Stimulated activated CD4-positive, alpha-beta T cell treated with anti-CD3 and anti-CD28 coated beads, Interleukin-1b, Interleukin-23, amount 100 ng/mL, for 1 hour (primary cell): ENCODE measurements at places on chromosomes 4 and X.

DNA sequence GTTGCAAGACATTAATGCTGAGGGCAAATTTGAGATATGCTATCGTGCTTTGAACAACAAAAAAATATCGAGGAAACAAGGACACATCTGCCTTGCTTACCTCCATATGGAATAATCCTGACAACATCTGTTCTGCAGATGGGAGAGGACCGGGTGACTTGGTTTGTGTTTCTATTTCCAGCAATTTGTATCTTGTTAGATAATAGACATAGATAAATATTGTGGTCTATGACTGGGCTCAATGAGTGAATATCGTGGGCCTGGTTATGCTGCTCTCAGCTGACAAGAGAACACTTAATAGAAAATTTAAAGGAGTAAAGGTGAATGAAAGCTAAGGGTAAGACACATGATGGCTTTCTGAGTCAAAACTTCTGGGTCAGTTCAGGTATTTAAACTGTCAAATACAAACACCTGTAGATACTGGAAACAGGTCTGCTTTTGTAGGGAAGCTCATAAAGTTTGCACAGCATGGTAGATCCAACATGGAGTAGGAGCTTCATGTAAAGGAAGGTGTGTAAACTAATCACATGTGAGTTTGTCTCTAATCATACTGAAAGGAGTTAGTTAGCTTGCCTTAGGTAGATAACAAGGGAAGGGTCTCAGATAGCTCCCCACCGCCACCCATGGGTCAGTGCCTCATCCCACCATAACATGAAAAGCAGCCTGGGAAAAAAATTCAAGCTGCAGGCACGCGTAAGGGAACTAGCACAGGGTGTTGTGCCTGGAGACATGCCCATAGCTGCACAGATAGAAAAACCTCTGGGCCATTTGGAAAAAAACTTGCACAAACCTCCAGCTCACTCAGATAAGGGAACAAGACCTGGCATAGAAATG is 904.1 kb upstream of the EPHA5 start:
- no peak for DNase-seq

DNA sequence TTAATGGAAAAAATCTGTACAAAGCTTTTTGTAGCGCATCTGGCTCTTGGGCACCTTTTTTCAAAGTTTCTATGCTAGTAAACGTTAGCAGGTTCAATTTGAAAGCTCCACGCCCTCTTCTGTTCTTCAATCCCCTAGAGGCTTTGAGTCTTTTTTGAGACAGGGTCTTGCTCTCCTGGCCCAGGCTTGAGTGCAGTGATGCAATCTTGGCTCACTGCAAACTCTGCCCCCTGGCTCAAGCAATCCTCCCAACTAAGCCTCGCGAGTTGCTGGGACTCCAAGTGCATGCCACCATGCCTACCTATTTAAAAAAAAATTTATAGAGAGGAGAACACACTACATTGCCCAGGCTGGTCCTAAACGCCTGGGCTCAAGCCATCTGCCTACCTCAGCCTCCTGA is 9.2 kb downstream of the RXFP1 start:
- DNase-seq = no peak

DNA sequence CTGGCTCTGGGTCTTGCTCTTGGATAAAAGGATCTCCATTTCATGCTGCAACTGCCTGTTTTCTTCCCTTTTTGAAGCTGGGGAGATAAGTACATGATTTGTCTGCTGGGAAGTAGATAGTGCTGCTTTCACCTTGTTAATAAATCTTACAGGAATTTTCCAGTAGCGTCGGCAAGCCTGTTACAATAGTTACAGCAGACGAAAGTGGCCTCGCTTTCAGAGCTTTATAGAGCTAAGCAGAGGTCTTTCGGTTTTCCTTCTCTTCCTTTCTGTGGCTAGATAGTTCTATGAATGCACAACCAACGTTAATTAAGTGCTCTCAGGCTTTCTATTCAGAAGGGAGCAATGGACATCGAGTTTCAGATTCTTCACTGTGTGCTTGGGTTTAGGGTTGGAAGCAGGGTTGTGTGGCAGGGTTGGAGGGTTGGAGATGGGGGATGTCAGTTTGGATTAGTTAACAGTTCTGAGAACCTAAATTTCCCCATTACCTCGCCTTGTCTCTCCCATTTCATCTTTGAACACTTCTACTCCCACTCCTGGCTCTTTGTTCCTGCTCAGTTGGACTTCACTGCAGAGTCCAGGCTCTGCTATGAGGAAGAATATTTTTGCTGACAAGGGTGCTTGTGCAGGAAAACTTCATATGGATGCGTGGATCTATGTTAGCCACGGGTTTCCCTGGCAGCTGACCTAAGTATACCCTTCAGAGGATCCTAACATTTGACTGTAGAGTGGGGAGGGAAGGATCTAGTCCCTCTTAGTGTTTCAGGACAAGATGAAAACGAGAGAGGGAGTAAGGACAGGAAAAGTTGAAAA is 237.9 kb downstream of the ARHGAP10 start:
- DNase-seq = no peak

- no peak for DNase-seq
Measured at GRCh38 chr4:138697851-138698250, 317.7 kb upstream of the NOCT start.

DNA sequence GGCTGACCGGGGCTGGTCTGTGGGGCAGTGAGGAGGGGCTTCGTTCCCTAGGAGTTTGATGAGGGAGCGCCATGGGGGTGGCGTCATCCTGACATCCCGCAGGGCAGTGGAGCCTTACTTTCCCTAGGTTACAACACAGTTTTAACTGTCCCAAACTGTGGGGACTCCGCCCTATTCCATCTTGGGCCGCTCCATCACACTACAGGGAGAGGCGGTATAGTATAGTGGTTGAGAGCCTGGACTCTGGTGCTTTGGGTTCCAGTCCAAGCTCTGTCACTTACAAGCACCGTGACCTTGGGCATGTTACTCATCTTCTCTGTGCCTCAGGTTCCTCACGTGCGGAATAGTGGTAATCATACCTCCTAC is 44.2 kb downstream of the ZNF185 start:
- no peak for DNase-seq

DNA sequence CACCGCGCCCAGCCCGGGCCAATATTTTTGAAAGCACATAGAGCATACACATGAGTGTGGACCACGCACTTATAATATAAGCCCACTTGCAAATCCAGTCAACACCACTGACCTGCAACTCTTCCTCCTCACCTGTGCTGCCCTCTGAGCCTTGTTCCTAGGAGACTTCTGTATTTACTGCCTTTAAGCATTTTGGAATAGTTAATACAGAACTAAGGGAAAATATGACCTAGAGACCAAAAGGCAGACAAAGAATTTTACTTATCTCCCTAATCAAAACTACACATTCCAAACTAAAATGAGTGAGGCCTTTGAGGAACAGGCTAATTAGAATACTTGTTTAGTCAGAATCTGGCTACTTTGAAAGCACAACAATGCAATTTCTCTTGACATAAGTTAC is 89.1 kb downstream of the RELL1 start:
- no peak for DNase-seq

GRCh38 chr4:81353861-81354260 is 117.8 kb downstream of the RASGEF1B start:
- DNase-seq = no peak

- DNase-seq = no peak
Measured at GRCh38 chrX:15418707-15419181, 34.5 kb upstream of the VEGFD start.

DNA sequence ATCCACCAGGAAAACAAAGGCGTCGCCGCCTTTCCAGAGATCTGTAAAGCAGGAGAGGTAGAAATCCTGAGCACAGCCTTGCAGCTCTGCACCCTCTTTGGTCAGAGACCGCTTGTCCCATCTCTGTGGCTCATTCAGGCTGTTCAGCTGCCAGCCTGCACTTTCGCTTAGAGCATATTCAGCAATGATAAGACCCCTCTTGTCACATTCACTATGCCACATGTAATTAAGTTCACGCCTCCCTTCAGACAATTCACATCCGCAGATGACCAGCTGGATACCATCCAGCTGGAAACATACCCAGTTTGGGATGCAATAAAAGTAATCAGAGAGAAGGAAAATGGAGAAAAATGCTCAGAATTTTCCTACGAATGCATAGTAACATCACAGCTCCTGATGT is 335.4 kb downstream of the UNC5C start:
- DNase-seq = no peak

DNA sequence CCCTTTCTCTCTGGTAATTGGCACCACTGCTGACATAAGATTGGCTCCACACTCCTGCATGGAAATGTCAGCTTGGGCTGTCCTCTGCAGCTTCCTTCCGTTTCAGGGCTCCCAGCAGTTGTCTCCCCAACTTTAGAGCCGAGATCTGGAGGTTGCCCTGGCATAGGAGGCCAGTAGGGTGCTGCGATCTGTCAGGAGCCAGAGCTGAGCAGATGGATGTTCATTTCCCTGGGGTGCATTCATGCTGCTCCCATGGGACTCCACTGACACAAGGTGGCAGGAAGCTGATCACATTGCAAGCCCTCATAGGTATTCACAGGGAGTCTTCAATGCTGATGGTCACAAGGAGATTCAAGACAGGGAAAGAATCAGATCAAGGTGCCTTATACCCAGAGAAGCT is 116.6 kb upstream of the RAI2 start:
- no peak for DNase-seq

DNA sequence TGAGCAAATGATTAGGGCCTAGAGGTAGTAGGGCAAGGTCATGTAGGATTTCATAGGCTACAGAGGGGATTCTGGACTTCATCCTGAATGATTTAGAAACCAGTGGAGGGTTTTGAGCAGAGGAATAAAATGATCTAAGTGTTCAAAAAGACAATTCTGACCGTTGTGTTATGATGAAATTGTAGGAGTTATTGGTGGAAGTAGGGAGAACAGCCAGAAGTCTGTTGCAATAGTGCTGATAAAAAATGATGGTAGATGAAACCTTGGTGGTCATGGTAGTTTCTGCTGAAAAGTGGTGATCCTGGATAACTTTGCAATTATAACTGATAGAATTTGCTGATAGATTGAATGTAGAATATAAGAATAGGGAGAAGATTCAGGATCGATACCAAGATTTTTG is 60.2 kb downstream of the MID1IP1 start:
- no peak for DNase-seq

- DNase-seq = no peak
Measured at GRCh38 chr4:15504041-15504440, 34.4 kb downstream of the CC2D2A start.

DNA sequence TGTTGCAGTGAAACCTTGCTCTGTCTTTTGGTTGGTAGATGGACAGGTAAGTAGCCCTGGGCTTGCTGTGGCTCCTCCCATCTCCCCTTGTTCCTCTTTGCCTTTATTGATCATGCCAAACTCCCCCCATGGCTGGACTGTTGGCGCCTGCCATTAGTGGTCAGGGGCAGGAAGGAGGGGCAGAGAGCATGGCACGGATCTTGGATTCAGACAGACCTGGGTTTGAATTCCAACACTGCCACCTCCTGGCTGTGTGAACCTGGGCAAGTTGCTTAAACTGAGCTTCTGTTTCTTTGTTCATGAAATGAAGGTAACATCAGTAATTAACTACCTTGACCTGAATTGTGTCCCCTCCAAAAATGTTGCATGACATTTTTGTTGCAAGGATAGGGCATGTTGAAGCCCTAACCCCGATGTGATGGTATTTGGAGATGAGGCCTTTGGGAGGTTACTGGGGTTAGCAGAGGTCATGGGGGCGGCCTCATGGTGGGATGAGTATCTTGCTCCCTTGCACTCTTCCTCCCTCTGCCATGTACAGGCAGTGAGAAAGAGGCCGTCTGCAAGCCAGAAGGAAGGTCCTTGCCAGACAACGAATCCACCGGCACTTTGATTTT is 6.0 kb downstream of the SLC2A9 start:
- no peak for DNase-seq

GRCh38 chrX:42739741-42740140 is 38.2 kb downstream of the PPP1R2C start:
- DNase-seq = no peak

DNA sequence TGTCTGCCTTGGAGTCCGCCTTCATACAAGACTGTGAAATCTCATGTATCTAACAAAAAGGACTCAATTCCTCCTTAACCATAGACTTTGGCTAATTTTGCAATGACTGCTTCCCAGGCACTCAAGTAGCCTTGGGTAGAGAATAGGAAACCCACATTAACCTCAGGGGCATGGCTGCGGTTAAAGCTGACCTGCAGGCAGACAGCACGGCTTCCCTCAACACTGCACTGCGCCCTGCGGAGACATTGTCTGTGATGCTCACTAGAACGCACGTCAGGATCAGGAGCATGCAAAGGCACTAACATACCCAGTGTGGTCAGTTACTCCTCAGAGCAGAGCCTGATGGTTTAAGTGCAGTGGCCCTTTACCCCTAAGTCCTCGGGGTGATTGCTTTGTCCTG is 10.3 kb upstream of the GPR143 start:
- no peak for DNase-seq

GRCh38 chr4:90027565-90027964 is 99.6 kb upstream of the CCSER1 start:
- DNase-seq = no peak

DNA sequence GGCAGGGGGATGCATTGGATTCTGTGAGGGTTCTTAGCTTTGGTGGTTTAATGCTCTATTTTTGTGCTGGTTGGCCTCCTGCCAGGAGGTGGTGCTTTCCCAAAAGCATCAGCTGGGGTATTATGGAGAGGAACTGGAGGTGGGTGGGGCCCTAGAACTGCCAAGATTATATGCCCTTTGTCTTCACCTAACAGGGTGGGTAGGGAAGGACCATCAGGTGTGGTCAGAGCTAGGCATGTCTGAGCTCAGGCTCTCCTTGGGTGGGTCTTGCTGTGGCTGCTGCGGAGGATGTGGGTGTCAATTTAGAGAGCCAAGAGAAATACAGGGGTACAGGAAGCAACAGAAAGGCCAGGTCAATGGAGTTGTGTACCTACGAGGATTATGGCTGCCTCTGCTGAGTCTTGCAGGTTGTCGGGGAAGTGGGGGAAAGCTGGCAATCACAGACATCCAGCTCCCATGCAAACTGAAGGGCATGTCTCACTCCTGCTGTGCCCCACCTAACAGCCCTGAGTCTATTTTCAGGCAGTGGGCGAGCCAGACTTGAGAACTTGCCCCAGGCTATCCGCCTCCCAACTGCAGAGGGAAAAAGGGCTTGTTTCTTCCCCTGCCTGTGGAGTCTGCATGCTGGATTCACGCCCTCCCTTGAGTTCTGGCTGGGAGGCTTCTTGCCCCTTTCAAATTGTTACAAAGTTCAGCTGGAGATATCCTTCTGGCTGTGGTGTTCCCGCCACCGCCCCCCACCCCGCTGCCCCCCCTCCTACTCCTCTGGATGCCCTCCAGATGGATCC is 212.0 kb downstream of the COMMD8 start:
- DNase-seq = no peak

GRCh38 chr4:52376132-52376704 is 282.9 kb downstream of the USP46 start:
- no peak for DNase-seq

DNA sequence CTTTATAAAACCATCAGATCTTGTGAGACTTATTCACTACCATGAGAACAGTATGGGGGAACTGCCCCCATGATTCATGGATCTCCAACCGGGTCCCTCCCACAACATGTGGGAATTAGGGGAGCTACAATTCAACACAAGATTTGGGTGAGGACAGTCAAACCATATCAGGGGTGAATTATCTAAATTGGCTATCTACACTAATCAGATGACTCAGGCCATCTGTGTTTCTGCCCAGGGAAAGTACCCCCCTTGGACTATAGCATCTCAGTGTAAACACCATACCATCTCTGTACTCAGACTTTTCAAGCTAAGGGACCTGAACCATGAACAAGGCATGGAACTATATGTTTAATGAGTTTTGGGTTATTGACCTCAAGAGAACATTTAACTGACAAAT is 76.8 kb downstream of the LNX1 start:
- no peak for DNase-seq
